GM06990 (cell line): ENCODE measurements at places on chromosomes 11 and 22.

DNA sequence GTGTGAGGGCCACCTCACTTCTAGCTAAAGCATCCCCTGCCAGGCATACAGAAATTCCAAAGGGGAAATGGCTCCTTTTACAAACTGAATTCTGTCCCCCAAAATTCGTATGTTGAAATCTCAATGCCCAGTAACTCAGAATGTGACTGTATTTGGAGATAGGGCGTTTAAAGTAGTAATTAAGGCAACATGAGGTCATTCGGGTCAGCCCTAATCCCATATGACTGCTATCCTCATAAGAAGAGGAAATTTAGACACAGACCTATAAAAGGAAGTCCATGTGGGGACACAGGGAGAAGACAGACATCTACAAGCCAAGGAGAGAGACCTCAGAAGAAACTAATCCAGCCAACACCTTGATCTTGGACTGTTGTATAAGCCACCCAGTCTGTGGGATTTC is 119.1 kb downstream of the CHST1 start:
- DNase-seq: no peak

- DNase-seq: no peak
Observed at GRCh38 chr11:61659413-61660196, 20.6 kb upstream of the DAGLA start.

GRCh38 chr11:43952020-43952400 is 9.6 kb downstream of the C11orf96 start:
- no peak for DNase-seq

DNA sequence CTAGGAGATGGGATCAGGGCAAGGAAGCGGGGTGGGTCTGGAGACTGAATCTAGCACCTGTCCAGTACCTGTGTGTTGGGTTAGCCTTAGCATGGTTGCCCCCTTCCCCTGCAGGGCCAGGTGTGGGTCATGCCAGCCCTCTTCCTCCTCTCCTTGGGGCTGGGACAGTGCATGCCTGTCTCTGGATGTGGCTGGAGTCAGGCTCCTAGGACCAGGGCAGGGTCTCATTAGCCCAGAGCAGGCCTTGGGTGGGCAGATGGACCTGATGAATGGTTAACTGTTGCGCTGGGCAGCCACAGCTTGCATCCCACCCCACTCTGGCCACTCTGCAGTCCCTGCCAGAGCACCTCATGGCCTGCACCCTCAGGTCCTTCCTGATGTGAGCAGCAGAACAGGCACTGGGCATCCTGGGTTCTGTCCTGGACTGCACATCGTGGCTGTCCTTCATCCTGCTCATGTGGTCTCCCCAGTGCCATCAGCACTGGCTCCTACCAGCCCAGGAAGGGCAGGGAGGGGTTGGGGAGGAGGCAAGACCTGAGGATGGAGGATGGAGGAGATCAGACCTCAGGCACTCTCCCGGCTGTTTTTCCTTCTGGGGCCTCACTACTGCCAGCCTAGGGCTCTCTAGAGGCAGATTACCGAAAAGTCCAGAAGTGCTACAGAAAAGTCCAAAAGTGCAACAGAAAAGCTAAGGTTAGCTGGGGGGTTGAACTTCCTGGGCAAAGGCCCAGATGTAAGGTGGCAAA is 12.8 kb upstream of the CHRM1 start:
- DNase-seq: no peak

GRCh38 chr11:8934742-8935488 is 2.2 kb upstream of the C11orf16 start:
- no peak for DNase-seq
